ENCODE measurements at places on chromosomes 4 and X. TPM values are rescaled to one million over a fixed set of nuclear protein-coding genes. Genes with fewer than 3 reads are reported as not detected.

Gene PROM1
- total RNA-seq: 49.9 TPM

Gene NOP14
- total RNA-seq: 23.0 TPM

DNA sequence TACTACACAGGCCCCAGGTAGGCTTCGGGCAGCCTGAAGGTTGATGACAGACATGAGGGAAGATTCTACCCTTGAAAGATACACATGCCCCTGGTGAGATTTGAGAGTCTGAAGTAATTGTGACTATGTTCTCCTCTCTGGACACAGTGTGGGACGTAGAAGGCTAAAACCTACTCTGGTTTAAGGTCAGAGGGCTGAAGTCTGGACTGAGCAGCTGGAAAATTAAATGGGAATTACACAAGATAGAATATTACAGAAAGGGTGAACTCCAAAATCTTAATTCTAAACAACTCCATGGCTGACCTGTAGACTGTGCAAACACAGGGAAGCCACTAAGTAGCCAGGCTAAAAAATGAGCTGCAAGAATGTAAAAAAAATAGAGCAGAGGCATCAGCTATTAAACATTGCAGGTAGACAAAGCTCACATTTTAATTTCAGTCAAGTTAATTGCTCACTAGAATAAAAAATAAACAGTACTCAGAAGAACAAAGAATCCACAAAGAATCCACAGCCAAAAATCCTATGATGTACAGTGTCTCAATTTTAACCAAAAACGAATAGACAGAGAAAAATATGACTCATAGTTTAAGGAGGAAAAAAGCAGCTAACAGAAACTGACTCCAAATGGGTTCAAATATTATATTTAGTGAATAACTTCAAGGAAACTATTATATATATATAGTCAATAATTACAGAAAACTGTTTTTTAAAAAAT, 170.4 kb downstream of the PCDH18 start:
- no peaks in the 10 kb centered on the region for H3K36me3 ChIP-seq
- no peaks in the 10 kb centered on the region for H3K4me1 ChIP-seq
- H3K27ac ChIP-seq: no peak overlapping the region
- no peak for DNase-seq
- H3K27me3 ChIP-seq: no peaks in the 10 kb centered on the region

DNA sequence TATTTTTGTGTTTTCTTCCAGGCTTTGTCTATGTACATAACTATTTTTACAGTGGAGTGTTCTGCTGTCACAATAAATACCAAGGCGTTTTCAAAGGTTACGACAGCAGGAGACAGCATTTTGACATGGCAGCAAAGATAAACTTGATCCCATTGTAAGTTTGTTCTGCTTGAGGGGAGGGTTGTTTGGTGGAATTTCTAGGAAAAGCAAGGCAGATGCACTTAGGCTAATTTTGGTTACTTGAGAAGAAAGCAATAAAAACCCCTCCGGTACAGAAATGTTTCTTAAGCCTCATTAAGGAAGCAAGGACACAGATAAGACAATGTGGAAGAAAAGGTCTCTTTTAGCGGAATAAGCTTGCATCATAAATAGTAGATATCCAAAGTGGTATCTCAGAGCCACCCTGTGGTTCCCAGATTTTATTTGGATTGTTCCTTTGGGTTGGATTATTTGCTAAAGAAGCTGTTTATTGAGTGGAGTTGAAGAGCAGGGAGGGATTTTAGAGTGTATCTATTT, 54.3 kb downstream of the CLCN5 start:
- H3K4me3 ChIP-seq: no peak overlapping the region
- H3K4me1 ChIP-seq: no peaks in the 10 kb centered on the region
- no peaks in the 10 kb centered on the region for H3K36me3 ChIP-seq
- H3K27ac ChIP-seq: no peak overlapping the region
- no peak for DNase-seq
- no peaks in the 10 kb centered on the region for H3K27me3 ChIP-seq

DNA sequence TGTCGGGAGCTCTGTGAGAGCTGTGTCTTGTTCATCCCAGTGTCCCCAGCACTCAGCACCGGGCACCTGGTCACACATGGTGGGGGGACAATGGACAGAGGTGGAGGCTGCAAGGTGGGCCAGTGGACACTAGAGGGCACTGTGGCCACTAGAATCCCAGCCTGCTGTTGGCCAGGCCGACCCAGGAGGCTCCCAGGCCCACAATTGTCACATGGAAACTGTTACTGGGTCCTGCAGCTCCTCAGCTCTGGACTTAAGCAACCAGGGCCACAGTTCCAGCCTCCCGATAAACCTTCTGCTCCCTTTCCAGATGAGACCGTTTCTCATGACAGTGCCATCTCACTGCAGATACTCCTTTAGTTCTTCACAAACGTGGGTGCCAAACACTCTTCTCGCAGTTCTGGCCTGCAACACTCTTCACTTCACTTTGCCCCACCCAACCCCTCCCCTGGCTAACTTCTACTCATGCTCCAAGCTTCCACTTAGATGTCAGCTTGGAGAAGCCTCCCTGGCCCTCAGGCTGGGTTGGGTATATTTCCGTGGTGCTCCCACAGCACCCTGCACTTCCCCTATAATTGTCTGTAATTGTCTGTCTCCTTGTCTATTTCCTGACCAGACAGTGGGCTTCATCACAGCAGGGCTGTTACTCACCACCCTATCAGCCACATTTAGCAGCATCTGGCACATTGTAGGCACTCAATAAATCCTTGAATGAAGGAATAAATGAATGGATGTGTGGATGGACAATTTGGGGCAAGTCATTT, 3.5 kb upstream of the IQSEC2 start:
- H3K4me3 ChIP-seq: no peak overlapping the region
- peak; percentile 90 for DNase-seq
- H3K27ac ChIP-seq: no peak overlapping the region
- H3K36me3 ChIP-seq: no peaks in the 10 kb centered on the region

Gene TCEAL6
- total RNA-seq: not detected

Gene SYTL4
- not detected for total RNA-seq
